ENCODE measurements at places on chromosomes 1 and 21.

- DNase-seq = no peak
Observed at GRCh38 chr1:106458866-106459265, 597.6 kb upstream of the PRMT6 start.

GRCh38 chr21:34715518-34715917 lies 46.7 kb downstream of the CLIC6 start:
- DNase-seq = no peak

DNA sequence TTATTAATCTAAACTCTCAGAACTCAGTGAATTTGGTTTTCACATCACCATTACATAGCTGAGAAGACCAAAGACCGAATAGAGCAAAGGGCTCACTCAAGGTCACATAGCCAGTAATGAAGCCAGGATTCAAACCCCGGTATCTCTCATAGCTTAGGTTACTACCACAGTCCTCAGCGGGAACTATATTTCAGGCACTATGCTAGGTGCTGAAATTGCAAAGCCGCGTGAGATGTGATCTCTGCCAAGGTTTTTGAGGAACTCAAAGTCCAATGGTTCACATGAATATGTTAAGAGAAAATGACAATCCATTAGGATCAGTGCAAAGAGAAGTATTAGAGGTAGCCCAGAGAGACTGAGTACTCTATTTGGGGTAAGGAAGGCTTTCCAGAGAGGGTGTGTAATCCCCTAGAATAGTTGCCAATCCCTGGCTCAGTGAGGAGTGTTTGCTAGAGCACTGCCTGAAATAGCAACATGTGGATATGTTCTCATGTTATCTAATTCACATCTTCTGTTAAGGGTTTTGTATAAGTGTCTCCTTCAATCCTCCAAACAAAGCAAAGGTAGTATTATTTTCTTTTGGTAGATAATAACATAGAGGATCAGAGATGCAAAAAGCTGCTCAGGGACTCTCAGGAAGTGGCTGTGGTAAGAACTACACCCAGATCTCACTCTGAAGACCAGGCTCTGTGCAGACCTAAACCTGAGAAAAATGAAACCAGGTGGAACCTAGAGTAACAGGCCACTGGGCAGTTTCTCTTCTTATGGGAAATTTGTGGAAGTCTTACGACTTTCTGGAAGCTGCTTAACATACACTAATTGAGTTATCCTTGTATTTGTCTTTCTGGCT lies 93.1 kb upstream of the C8B start:
- DNase-seq = no peak

DNA sequence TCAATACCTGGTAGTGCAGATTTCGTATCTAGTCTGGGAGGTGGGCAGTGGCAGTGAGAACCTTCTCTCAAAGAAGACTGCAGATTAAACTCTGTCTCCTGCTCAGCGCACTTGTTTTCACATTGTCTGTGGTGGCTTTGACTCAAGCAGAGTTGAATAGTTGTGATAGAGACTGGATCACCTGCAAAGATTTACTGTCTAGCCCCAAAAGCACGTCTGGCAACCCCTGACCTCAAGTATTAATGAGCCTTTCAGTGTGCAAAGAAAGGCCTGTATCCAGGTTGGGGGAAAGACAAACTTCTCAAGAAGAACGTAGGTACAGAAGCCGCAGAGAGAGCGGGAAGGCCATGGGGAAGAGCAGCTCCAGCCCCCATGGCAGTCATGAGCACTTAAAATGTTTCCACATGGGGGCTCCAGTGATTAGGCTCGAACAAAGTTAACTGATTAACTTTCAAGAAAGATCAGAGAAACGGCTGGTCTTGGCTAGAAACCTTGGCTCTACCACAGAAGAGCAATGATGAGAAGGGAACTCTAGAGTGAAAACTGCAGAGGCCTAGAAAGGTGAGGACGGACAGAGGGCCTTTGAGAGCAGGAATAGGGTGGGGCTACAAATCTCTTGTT lies 15.2 kb downstream of the HENMT1 start:
- DNase-seq = no peak

DNA sequence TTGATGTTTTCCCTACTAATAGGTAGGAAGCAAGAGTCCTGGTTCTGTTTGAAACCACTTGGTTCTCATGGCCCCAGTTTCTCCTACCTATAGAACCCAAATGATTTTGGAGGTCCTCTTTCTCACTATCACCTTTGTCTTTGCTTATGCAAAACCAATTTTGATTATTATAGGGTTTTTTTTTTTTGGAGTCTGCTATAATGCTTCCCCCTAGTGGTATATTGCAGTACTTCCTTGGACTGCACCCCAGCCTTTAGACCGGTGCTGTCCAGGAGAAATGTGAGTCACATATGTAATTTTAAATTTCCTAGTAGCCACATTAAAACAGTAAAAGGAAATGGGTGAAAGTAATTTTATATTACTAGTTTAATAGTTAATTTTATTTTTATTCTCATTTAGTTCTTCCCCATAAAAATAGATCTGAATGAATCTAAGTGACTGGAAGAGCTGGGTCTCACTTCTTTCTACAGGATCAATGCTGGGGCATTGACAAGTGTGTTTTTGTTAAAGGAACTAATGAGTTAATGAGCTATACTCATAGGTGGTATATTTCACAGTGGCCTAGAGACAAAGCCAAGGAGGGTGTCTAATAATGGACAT lies 10.6 kb downstream of the FCMR start:
- DNase-seq = no peak

Measured in stimulated activated CD8-positive, alpha-beta memory T cell treated with anti-CD3 and anti-CD28 coated beads, Interleukin-4, amount 100 ng/mL, for 1 hour (primary cell).